ENCODE measurements at places on chromosomes 12 and 14. TPM values are rescaled to one million over a fixed set of nuclear protein-coding genes. Genes with fewer than 3 reads are reported as not detected.

Gene PRB2
- total RNA-seq = not detected

Gene RBM25
- total RNA-seq = 59.7 TPM

DNA sequence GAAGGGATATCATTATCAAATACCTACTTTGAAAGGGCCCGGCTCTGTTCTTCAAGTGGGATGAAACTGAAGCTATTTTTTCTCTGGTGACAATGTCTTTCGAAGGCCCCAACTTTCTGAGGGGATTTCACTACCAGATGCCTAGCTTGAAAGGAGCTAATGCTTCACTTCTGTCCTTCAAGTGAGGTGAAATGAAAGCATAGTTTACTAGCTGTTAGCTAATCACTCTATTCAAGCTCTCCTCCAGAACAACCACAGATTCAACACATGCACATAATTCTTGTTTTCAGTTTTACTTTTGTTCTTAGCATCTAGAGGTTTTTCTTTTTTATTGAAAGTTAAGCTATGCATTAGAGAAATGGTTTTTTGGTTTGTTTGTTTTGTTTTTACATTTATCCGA is 571.4 kb downstream of the NOVA1 start:
- DNase-seq = no peak

DNA sequence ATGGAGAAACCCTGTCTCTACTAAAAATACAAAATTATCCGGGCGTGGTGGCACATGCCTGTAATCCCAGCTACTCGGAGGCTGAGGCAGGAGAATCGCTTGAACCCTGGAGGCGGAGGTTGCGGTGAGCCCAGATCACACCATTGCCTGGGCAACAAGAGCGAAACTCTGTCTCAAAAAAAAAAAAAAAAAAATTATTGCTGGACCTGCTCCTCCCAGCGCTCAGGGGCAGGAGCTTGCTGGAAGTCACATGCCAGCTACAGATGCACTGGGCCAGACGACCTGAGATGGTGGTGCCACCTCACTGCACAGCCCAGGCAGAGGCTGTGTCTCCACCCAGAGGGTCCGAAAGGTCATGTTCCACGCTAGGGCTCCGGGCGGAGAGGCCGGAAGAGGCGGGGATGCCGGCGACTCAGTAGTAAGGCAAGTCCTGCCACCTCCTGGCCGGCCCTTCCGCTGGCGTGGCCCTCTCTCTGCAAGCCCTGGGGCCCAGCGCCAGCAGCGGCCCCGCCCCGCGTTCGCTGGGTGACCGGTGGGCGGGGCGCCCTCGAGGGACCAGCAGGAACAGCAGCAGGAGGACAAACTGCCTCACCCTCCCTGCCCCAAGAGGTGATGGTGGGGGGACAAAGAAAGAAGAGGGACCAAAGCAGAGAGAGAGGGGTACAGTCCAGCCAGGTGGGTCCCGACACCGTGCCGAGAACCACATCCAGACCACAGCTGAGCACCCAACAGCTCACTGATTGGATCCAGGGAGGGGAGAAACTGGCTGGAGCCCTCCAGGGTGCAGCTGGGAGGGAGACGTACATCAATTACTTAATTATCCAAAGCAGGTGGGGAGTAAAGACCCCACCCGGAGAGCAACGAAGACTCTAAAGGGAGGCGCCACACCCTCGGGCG is 3.6 kb upstream of the RHOF start:
- no peak for DNase-seq

- peak; percentile 60 for DNase-seq
Measured at GRCh38 chr12:95072900-95073697, at the start of gene NR2C1. TSS of gene NR2C1 (minus strand) at chr12:95073618. CDS start at chr12:95067384, 6,234 bp downstream.

DNA sequence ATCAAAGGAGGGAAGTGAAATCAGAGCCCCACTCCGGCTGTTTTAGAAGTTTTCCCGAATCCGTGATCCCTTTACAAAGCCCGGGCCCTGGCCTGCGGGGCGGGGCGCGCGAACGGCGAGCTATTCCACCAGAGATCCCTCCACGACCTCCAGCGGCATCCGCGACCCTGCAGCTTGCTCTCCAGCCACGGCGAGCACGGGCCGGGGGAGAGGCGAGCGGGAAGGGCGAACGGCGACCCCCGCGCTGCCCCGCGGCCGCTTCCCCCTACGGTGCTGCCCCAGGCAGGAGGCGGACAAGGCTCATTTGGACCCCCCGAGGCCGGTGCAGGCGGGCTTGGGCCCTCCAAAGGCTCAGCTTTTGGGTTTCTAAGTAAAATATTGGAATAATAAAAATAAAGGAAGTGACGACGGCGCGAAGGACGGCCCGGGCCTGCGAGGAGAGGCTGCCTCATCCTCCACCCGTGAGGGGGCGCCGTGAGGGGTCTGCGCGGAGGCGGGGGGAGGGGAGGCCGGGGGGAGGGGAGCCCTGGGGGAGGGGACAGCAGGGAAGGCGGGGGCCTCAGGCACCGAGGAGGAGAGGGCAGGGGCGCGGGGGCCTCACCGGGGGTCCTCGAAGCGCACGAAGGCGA is 613 bp downstream of the SRSF9 start:
- DNase-seq = no peak
